ENCODE measurements at places on chromosomes 6 and 20.

DNA sequence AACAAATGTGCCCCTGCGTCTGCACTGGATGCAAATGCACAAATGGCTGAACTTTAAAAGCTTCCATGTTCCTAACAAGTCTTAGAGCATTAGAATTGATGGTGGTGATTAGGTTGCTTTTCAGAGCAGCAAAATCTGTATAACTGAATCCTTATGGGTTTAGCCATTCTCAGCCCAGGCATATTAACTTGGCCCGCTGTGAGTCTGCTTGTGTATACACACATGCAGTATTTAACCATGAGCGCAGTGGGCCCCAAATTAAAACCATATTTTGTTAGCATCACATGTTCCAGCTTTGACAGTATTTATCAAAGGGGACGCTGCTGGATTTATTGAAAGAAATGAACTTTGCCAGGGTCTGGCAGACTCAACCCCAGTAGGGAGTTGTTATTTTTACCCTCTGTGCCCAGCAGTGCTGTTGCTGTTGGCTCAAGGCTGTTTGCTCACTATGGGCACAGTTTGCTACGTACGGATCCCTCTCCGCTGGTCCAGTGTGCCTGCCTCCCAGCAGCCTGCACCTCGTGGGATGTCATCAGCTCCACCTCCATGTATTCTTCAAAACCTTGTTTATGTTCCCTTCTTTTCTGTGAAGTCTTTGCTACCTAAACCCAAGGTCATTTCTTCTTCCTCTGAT is 144.7 kb downstream of the QRSL1 start:
- no peak for DNase-seq

- no peak for DNase-seq
These were observed 7.3 kb upstream of the ARHGAP18 start for GRCh38 chr6:129717277-129717676.

DNA sequence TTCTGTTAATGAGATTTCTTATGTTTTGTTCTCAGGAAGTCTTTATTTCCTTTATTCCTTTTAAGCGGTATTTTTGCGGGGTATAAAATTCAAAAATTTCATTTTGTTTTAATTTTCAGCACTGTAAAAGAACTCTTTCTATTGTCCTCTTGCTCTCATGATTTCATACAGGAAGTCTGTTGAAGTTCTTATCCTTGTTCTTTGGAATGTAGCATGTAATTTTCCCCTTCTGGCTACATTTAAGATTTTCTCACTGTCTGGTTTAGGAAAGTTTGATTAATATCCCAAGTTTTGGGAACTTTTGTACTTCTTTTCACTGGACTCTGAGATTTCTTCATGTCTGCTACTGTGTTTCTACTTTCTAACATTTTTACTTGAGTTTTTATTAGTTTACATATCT is 581.4 kb upstream of the GJE1 start:
- no peak for DNase-seq

DNA sequence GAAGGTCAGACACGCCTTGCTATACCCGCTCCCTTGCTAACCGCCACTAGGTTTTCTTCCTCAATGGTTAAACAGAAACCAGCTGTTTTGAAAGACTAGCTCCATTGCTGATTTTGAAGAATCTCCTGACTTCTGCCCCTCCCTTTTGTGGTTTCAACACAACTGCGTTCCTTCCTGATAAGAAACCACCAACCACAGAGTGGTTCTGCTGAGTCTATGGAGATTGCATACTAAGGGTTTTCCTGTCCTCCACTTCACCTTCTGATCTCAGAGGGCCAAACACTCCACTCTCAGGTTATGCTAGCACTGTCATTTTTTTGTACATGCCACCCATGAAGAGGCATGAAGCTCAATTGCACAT is 207.9 kb downstream of the MYLK4 start:
- DNase-seq, result no peak

GRCh38 chr6:38818691-38819090 is 103.6 kb downstream of the DNAH8 start:
- DNase-seq, result no peak

DNA sequence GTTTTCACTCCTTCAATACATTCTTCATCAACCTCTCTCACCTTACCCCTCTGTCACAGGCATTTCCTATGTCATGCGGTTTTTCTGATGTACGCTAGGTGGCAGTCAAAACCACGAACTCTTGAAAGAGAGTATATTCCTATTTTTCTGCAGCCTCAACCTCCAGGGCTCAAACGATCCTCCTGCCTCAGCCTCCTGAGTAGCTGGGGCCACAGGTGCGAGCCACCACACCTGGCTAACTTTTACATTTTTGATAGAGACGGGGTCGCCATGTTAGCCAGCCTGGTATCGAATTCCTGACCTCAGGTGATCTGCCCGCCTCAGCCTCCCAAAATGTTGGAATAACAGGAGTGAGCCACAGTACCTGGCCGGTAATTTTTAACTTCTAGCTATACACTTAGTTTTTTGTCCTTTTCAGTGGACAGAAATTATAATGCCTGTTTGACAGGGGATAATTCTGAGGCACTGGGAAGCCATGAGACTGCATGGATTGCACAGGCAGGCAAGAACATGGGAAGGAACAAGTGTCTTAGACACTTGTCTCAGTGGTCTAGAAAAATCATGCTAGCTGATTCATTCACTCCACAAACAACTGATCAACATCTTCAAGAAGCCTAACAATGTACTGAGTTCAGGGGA is 22.5 kb upstream of the HFE start:
- DNase-seq, result peak; percentile 37

DNA sequence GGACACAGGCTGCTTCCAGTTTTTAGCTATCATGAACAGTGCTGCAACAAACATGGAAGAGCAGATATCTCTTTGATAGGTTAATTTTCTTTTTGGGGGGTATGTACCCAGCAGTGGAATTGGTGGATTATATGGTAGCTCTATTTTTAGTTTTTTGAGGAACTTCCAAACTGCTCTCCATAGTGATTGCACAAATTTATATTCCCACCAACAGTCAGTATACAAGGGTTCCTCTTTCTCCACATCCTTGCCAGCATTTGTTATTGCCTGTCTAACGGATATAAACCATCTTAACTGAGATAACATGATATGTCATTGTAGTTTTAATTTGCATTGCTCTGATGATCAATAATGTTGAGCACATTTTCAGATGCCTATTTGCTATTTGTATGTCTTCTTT is 237.6 kb downstream of the MMUT start:
- DNase-seq, result no peak

- no peak for DNase-seq
These were observed 136.8 kb downstream of the ALDH8A1 start for GRCh38 chr6:134813146-134813545.

GRCh38 chr6:99185525-99185924 is 163.9 kb downstream of the FAXC start:
- DNase-seq, result no peak

DNA sequence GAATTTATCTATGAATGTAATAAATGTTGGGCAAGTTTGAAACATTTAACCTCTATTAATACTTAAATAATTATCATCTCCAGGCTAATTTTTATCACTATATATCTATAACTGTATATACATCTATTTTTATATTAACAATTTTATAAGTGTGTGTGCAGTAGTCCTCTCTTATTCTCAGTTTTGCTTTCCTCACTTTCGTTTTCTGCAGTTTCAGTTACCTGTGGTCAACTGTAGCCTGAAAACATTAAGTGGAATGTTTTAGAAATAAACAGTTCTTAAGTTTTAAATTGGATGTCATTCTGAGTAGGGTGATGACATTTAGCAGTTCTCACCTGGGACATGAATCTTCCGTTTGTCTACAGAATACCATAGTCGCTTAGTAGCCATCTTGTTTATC is 379.4 kb upstream of the MAN1A1 start:
- peak; percentile 1 for DNase-seq

DNA sequence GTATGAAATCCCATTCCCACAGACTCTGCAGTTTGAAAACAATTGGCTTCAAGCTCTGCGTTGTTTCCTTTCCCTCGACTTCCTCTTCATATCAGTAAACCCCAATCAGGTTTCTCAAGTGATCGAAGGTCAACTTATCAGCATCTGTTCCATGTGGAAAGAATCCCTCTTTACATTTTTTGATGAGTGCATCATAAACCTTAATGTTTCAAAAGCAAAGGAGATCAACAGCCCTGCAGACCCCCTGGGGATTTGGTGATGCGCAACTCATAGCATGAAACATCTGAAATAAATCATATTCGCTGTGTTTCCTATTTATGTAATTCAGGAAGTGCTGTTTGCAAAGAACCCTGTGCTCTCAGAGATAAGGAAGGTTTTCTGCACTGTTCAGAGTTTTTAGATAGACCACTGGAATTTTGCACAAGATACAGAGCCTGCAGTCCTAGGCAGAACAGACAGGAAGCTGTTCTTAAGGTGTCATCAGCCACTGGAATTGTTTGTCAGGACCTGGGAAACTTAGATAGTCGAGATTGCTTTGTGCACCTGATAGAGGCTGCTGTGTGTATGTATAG is 216.0 kb downstream of the HIVEP2 start:
- no peak for DNase-seq

- peak; percentile 58 for DNase-seq
These were observed 37.8 kb downstream of the ZC2HC1B start for GRCh38 chr6:143901885-143902750.

DNA sequence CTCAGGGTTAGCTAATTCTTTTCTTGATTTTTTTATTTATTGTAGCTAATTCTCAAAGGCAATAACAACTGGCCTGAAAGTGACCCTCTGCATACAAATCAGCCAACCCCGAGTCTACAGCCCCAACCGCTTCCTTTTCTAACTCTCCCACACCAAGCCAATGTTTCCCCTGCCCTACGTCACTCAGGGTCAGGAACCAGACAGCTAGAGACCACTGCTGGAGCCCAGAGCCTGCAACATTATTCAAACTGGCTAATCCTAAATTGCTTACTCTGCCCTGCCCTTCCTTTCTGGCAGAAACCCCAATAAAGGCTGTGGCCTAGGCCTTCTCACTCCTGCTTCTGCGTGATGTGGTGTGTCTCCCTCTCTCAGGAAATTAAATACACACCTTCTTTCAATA is 320.7 kb downstream of the CBLN4 start:
- DNase-seq, result no peak

GRCh38 chr20:31543966-31544598 is 29.8 kb downstream of the HM13 start:
- DNase-seq, result no peak

GRCh38 chr6:52496631-52497030 is 76.5 kb downstream of the EFHC1 start:
- DNase-seq, result no peak
